ENCODE measurements at places on chromosomes 2 and 18.
A peak's percentile ranks its signal among the peaks of the same experiment; 100 is the strongest.

- H3K36me3 ChIP-seq = no peaks in the 10 kb centered on the region
- peaks cover 21% of the 10 kb centered on the region for H3K4me1 ChIP-seq
- DNase-seq = no peak
- H3K27ac ChIP-seq = no peak overlapping the region
- H3K4me3 ChIP-seq = peak overlapping the region; percentile 56
Measured at GRCh38 chr2:9692456-9693195, 61.8 kb upstream of the YWHAQ start.

DNA sequence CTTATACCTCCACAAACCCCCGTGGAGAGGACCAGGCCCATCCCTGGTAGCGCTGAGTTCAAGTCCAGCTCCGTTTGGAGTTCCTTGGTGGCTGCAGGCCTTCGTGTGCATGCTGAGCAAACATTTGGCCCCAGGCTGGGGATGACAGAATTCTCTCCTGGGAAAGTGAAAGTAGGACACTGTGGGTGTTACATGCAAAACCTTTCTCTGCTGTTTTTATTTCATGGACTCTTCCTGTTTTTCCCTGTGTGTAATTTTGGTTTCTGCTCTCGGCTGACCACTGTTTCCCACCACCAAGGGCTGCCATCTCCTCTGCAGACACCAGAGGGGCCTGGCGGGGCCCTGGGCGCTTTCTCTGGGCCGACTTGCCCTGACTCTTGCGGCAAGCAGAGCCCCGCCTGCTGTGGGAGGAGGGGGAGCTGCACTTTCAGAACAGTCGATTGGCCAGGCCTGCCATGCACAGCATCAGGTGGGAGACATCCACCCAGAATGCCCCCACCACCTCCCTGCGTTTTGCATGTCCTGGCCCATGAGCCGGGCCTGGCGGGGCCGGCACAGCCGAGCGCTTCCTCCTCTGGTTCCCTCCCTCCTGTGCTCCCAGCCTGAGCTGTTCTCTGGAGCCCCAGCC lies 102.4 kb downstream of the CABLES1 start:
- peaks cover 3% of the 10 kb centered on the region for H3K36me3 ChIP-seq
- H3K4me3 ChIP-seq = peak overlapping the region; percentile 78
- peak overlapping the region; percentile 39 for H3K27ac ChIP-seq
- peaks cover 56% of the 10 kb centered on the region for H3K4me1 ChIP-seq

GRCh38 chr2:46873604-46874068 lies 42.0 kb downstream of the MCFD2 start:
- no peaks in the 10 kb centered on the region for H3K36me3 ChIP-seq
- peaks cover 16% of the 10 kb centered on the region for H3K4me1 ChIP-seq
- no peak overlapping the region for H3K4me3 ChIP-seq
- DNase-seq = peak; percentile 60

DNA sequence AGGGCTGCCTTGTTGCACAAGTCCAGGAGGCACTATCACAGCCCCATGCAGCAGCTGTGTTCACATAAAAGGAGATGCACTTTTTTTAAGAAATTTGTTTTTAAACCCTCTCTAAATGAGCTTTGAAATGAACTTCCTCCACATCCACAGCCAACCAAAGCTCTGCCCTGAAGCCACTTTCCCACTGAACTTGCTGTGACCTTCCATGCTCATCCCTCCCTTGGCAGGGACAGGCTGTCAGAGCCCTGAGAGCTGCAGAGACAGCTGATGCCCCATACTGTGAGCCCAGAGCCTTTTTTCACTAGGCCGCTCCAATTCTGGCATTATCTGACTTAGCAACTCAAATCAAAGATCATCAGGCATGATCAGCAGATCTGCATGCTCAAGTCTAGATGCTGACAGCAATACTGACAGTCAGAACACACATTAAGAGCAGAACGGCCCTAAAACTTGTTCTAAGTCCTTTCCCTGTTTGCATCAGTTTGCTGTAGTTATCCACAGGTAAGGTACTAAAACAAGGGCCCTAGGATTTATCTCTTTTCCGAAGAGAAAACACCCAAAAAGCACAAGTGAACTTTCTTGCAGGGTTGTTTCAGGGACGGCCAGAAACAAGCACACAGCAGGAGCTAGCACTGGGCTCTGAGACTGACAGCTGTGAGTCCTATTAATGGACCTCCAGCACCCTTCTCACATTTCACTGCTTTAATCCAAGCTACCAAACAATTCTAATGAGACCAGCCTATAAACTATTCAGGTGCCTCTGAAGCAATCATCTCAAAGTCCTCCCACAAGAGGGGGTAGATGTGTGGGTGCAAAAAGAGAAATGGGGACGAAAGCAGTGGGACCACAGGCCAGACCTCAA lies 34.9 kb downstream of the RNU4ATAC start:
- H3K4me3 ChIP-seq = no peak overlapping the region
- H3K4me1 ChIP-seq = peaks cover 73% of the 10 kb centered on the region
- peaks cover 10% of the 10 kb centered on the region for H3K36me3 ChIP-seq

DNA sequence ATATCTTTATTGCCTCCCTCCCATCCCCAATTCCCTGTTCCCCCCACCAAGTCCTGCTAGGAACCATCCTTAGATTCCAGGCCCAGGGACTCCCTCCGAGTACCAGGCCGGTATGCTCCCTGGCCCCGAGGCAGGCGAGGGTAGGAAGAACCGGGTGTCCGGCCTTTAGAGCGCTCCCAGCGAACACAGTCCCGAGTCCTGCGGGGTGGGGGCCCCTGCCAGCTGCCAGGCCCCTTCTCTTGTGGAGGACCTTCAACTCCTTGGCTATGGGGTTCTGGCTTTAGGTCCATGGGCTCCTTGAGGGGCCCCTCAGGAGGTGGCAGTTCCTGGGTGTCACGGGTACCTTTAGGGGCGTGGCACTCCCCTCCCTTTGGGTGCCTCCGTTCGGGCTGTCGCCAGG lies 4.4 kb downstream of the BCS1L start:
- no peak for DNase-seq
- peaks cover 27% of the 10 kb centered on the region for H3K4me1 ChIP-seq
- peaks cover 11% of the 10 kb centered on the region for H3K36me3 ChIP-seq
- H3K27me3 ChIP-seq = no peaks in the 10 kb centered on the region
- no peak overlapping the region for H3K4me3 ChIP-seq

GRCh38 chr2:233850745-233851144 lies 3.6 kb downstream of the HJURP start:
- no peaks in the 10 kb centered on the region for H3K27me3 ChIP-seq
- no peak for DNase-seq
- no peak overlapping the region for H3K4me3 ChIP-seq
- H3K27ac ChIP-seq = no peak overlapping the region
- H3K4me1 ChIP-seq = peaks cover 35% of the 10 kb centered on the region

GRCh38 chr2:14910654-14911053 lies 278.1 kb downstream of the LRATD1 start:
- H3K4me3 ChIP-seq = no peak overlapping the region
- no peak overlapping the region for H3K27ac ChIP-seq
- no peaks in the 10 kb centered on the region for H3K4me1 ChIP-seq
- H3K36me3 ChIP-seq = no peaks in the 10 kb centered on the region

- DNase-seq = no peak
- H3K27ac ChIP-seq = no peak overlapping the region
- H3K4me3 ChIP-seq = no peak overlapping the region
- no peaks in the 10 kb centered on the region for H3K27me3 ChIP-seq
- H3K4me1 ChIP-seq = no peaks in the 10 kb centered on the region
Measured at GRCh38 chr2:196745711-196746110, 53.8 kb downstream of the GTF3C3 start.

- H3K4me1 ChIP-seq = no peaks in the 10 kb centered on the region
- H3K27me3 ChIP-seq = peaks cover 30% of the 10 kb centered on the region
- no peak for DNase-seq
- no peak overlapping the region for H3K4me3 ChIP-seq
Measured at GRCh38 chr2:239685556-239685955, 284.7 kb upstream of the HDAC4 start.

- H3K27me3 ChIP-seq = no peaks in the 10 kb centered on the region
- no peak overlapping the region for H3K4me3 ChIP-seq
- no peaks in the 10 kb centered on the region for H3K36me3 ChIP-seq
- H3K27ac ChIP-seq = no peak overlapping the region
- H3K4me1 ChIP-seq = no peaks in the 10 kb centered on the region
Measured at GRCh38 chr2:75390169-75390568, 170.6 kb downstream of the EVA1A start.

DNA sequence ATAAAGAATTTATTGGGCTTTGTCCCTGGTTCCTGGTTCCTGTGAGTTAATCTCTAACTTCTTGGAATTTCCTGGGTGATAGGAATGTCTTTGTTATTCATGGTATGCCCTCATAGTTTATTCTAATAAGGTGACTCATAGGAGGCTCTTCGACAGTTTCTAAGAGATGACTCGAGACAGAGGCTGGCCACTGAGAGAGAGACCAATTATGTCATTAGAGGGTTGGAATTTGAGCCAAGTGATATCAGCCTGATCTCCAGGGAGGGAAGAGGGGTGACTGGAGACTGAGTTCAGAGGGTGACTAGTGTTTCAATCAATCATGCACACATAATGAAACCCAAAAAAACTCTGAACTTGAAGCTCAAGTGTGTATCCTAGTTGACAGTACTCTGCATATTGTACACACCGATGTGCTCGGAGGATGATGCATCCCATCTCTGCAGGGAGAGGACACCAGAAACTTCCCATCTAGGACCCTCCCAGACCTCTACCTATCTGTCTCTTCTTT lies 185.7 kb downstream of the MTCL1 start:
- DNase-seq = no peak
- H3K4me1 ChIP-seq = no peaks in the 10 kb centered on the region
- no peak overlapping the region for H3K4me3 ChIP-seq
- H3K27ac ChIP-seq = no peak overlapping the region
- H3K27me3 ChIP-seq = no peaks in the 10 kb centered on the region
- H3K36me3 ChIP-seq = no peaks in the 10 kb centered on the region

GRCh38 chr18:45540125-45540524 lies 75.2 kb upstream of the SLC14A2 start:
- H3K27me3 ChIP-seq = peaks cover 20% of the 10 kb centered on the region
- H3K27ac ChIP-seq = no peak overlapping the region

DNA sequence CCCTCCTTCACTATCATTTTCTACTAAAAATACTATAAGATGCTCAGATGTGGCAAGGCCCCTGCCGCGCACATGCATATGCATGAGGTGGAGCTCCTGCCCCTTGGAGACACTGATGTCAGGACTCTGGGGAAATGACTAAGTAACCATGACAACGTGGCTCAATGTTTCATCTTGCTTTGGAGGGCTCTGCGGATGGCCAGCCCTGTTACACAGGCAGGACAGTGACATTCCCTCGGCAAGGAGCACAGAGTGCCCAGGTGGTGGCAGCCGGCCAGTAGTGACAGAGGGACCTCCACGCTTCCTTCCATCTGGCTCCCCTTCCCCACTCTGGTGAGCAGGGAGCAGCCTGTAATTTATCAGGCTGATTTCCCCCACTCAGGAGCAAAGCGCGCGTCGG lies 364.1 kb downstream of the SS18 start:
- H3K4me3 ChIP-seq = no peak overlapping the region
- no peak for DNase-seq

DNA sequence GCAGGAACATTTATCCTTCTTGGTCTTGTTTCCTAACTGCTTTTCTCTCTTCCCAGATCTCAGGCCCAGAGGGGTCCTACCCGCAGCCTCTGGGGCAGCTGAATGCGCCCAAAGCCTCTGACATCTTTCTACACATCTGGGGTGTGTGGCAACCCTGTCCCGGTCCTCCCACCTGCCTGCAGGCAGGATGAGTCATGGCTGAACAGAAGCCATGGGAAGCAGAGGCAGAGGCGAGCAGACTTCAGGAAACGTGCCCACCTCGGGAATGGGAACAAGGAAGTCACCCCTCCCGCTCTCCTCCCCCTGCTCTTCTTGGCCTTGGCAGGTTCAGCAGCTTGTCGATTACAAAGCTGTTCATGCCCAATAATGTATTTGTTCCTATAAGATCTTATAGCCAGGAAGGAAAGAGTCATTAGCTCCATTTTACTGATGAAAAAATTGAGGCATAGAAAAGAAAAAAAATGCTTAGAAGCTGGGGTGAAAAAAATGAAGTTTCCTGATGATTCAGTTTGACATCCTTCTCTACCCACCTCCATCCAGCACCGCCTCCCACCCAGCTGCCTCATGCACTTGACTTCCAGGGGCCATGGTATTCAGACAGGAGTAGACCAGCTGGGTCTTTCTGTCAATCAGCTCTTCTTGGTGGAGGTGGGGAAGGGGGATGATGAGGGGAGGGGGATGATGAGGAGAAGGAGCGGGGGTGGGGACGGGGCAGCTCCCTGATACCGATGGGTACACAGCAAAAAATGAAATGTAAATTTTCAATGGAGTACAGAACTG lies 10.4 kb upstream of the KCNF1 start:
- DNase-seq = no peak
- H3K27ac ChIP-seq = no peak overlapping the region
- peaks cover 16% of the 10 kb centered on the region for H3K27me3 ChIP-seq
- no peaks in the 10 kb centered on the region for H3K36me3 ChIP-seq
- no peak overlapping the region for H3K4me3 ChIP-seq

DNA sequence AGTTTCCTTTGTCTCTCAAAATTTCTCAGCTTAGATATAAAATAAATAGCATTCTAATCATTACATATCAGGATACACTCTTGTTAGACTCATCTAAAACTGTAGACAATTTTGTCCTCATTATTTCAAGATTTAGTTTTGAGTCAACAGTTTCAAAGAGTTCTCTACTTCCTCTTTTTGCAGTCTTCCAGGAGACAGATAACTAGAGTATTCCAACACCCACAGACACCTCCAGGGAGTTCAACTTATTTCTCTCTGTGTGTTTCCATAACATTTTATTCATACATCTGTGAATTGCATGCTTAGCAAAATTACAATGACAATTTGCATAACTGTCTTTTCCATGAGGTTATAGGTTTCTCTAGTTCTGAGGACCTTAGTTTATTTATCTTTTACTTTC lies 166.6 kb upstream of the HNMT start:
- no peaks in the 10 kb centered on the region for H3K27me3 ChIP-seq
- no peak overlapping the region for H3K27ac ChIP-seq
- DNase-seq = no peak
- H3K4me1 ChIP-seq = no peaks in the 10 kb centered on the region
- H3K4me3 ChIP-seq = no peak overlapping the region

DNA sequence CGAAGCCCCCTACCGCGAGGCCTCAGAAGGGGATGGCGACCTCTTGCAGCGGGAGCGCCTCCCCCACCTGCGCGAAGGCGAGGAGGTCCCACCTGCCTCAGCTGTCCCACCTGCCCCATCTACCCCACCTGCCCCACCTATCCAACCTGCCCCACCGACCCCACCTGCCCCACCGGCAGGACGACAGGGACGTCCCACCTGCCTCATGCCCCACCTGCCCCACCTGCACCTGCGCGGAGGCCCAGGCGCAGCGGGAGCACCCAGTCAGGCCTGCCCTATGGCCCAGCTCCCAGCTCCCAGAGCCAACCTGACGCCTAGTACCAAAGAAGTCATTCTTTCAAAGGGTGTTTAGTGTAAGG lies 489.1 kb upstream of the SMIM21 start:
- no peak overlapping the region for H3K27ac ChIP-seq
- no peak overlapping the region for H3K4me3 ChIP-seq
- peaks cover 30% of the 10 kb centered on the region for H3K27me3 ChIP-seq
- H3K4me1 ChIP-seq = no peaks in the 10 kb centered on the region

Data from activated T-cell treated with anti-CD3 and anti-CD28 coated beads, Interleukin-2, amount 50 U/mL, for 72 hours (primary cell).